ENCODE measurements at places on chromosomes 12 and 14.
A peak's percentile ranks its signal among the peaks of the same experiment; 100 is the strongest.

- DNase-seq: peak; percentile 73
Measured at GRCh38 chr12:49017891-49018260, 700 bp downstream of the PRKAG1 start.

DNA sequence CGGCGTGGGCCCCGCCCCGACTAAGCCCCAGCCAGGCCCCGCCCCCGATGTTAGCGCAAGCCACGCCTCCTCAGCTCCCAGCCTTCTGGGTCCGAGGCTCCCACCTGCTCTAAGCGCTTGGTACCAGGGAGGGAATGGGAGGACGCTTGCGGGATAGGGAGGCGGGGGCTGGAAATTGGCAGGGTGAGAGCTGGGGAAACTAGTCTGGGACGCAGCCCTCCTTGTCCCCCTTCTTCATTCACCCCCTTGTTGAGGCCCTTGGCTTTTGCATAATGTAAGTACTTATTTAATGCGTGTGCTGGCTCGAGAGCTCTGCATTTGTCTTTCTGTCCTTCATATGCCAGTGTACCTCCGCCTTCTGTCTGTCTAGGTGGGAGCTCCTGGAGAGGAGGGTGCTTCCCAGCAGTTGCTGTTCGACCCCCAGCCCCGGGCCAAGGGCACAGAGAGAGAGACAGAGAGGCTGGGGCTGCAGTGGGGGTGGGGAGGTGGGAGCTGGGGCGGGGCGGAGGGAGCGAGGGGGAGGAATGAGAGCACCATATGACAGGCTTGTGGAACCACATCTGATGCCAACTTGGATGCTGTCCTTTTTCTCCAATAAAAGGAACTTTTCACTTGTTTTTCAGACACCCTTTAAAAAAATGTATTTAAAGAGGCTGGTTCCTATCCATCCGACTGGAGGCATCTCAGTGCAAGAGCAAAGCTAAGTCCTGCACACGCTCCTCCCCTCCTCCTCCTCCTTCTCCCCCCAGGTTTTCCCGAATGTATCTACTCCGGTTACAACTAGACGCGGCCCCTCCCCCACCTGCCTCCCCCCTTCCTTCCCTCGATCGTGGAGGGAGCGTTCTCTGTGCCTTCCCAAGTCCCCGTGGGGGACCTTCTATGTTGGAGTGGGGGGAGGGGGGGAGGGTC lies 25.6 kb upstream of the MAP1LC3B2 start:
- DNase-seq: peak; percentile 86

GRCh38 chr12:53259891-53260290 lies 8.2 kb upstream of the ESPL1 start:
- no peak for DNase-seq

DNA sequence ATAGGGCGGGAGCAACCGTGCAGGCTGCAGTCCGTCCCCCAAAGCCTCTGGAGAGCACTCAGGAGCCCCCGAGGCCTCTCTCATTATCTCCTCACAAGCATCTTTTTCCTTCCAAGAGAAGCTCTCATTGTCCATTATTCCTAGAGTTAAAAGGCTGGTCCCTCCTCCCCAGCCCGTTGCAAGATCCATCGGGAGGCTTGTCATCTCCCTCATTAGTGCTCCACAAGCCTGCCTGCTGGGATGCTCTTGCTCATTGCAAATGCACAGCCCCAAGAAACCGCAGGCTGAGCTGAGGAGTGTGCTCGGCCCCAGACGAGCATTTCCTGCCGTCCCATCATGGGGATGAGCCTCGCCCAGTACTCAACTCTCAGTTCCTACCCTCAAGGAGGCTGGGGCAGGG lies 23.3 kb downstream of the NUAK1 start:
- no peak for DNase-seq

DNA sequence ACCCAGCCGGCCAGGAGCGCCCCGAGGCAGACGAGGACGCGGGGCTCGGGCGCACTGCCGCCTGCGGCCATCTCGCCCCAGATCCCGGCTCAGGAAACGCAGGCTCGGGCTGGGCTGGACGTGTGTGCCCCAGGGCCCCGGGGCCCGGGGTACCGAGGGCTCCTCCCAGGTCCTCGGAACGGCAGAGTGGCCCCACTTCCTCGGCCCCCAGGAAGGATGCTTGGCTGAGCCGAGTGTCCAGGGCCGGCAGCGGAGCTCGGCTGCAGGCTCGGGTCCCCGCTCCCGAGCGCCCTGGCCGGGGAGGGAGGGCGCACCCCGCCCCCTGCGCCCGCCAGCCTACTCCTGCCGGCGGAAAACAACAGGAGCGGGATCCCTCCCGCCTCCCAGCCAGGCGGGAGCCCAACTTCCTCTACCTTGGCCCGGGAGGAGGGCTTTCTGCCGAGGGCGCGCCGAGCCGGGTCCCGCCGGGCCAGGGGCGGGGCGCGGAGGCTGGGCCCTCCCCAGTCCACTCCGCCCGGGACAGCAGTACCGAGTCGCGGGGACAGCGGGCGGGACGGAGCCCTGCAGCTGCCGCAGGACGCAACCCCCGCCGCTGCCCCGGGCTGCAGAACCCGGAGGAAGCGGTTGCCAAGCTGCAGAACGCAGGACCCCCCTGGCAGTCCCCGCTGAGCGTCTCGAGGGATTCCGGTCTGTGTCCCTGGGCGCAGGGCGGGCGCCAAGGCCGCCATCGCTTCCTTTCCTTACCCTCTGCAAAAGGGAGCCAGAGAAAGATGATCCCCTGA lies at the start of gene VSIG10:
Gene VSIG10, minus strand, starts transcription at position 411 of the 782 bp plus-strand sequence. Its CDS starts 340 bp downstream, at position 71.
- DNase-seq: peak; percentile 85

DNA sequence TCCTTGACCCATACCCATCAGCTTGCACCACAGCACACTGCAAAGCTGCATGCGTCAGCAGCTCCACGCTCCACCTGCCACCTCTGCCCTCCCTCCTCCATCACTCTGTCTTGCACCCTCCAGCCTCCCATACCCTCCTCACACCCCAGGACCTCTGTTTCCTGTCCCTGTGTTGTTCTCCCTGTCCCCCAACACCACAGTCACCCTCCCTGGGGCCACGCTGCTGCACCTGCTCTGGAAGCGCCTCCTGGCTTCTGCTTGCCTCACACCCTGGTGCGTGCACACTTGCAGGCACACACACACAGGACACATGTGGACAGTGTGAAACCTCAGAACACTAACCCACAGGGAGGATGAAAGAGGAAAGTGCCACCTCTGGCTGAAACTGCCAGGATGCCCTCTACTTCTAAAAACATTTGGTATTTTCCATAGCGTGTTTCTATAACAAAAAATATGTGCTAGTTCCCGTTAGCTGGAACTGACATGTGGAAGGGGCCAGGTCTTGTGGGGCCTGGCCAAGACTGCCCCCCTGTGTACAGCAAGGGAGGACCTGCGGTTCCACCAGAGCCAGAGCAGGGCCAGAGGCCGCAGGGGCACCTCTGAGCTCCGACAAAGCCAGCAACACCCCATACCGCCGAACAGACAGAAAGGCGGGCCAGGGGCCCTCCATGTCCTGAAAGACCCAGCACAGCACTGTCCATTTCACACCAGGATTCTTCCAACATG lies 10.0 kb downstream of the BRF1 start:
- DNase-seq: no peak

DNA sequence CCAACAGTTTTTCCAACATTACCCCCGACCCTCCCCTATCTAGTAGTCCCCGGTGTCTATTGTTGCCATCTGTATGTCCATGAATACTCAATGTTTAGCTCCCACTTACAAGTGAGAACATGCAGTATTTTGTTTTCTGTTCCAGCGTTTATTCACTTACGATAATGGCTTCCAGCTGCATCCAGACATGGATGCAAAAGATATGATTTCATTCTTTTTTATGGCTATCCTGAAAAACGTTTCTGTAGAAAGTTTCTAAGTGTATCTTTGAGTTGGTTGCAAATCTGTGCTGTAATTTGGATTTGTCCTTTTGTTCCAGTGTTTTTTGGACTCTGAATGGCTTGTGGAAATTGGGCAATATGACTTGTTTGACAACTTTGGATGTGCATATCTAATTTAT lies 11.7 kb downstream of the SP1 start:
- no peak for DNase-seq

DNA sequence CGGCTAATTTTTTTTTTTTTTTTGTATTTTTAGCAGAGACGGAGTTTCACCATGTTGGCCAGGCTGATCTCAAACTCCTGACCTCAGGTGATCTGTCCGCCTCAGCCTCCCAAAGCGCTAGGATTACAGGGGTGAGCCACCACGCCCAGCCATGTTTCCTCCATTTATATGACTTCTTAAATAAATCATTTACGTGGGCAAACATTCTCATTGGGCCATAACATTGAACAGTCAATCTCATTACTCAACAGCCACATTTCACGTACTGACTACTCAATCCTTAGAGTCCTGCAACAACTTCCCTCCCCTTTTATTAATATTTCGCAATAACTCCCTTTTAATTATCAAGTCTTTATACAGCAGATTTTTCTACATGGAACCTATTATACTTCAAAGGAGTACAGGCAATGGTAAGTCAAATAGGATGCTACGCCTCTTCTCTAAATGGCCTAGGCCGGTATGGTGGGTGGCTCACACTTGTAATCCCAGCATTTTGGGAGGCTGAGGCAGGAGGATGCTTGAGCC lies 7.4 kb upstream of the CSRNP2 start:
- no peak for DNase-seq

DNA sequence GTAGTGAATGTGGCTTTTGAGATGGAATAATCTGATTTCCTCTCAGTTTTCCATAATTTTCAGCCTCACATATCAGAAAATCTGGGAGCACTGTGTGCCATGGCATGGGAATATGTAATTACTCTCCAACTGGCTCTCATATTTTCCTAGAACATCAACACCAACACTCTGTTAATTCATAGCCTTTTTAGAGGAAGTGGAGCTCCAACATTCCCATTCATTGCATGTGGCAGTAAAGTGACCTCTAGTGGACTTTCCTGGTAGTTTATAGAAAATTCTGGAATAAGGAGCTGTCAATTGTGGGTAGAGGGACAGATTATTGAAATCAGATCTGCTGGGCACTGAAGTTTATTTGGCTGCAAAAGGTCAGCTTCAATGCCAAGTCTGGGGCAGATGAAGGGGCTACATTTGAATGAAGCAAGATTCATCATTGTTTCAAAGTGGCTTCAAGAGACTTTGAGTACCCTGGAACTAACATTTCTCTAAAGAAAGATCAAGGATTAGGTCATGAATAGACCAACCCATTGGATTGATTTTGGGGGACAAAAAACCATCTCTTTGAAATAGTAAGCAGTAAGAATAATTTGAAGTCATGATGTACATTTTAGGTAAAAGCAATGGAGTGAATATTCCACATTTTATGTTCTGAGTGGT lies 23.6 kb upstream of the USP44 start:
- peak; percentile 70 for DNase-seq

- no peak for DNase-seq
Measured at GRCh38 chr12:94261119-94261518, 112.7 kb downstream of the PLXNC1 start.

- DNase-seq: peak; percentile 95
Measured at GRCh38 chr12:67681105-67681778, 32.7 kb downstream of the DYRK2 start.

GRCh38 chr12:30870491-30871265 lies 55.9 kb upstream of the TSPAN11 start:
- DNase-seq: no peak

- no peak for DNase-seq
Measured at GRCh38 chr14:99155173-99156089, 116.6 kb downstream of the BCL11B start.

DNA sequence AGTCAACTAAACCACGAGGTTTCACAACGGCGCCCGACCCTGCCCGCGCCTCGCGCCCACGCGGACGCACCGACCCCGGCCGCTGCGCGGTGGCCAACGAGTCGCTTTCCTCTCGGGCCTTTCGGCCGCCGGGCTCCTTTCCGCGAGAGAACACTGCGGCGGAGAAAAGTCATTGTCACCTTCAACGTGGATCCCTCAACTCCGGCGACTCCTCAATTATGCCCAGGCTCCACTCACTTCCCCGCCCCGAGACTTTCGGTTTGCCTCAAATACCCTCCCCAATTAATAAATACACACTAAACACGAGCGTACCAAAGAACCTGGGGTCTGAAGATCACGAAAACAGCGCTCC lies 450 bp downstream of the SINHCAF start:
- no peak for DNase-seq

DNA sequence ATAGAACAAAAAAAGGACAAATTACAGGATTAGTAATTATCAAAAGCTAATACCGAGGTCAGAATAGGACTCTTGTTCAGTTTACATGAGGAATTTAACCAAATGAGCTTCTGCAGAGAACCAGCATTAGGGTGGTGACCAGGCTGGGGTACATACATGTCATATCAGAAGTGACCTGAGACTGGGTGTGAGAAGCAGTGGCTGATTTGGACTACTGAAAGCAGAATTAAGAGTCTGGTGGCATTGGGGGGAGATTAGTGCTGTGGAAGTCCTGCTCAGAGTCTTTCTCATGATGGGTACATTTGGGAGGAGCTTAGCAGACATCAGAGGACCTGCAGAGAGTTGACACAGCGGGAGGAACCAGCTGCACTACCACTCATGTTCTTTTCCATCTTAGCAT lies 21.7 kb downstream of the TRAF3 start:
- no peak for DNase-seq

DNA sequence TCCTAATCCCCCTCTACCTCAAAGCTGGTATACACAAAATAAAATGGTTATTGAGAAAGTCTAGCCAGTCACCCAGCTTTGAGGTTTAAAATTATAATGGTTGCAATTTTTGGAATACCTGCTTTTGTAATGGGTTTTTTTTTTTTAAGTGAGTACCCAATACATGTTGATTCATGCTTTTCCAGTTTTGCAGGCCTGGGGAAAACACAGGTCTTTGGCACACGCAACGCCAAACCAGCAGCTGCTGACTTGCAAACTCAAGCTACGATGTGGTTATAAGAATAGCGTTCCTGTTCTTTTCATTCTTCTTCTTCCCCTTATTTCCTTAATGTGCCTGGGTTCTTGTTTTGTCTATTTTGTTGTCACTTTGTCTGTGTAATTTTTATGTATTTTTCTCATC lies 233.0 kb downstream of the EGLN3 start:
- no peak for DNase-seq

- DNase-seq: no peak
Measured at GRCh38 chr12:118958520-118958919, 22.8 kb upstream of the SRRM4 start.

GRCh38 chr14:88385212-88386101 lies at the start of gene SPATA7:
Gene SPATA7, plus strand, starts transcription at chr14:88385657. Its CDS starts 162 bp downstream, at chr14:88385819.
- DNase-seq: peak; percentile 97

- no peak for DNase-seq
Measured at GRCh38 chr12:6362403-6362802, 13.0 kb downstream of the SCNN1A start.

GRCh38 chr12:96234591-96235483 lies 40.7 kb downstream of the ELK3 start:
- DNase-seq: no peak

DNA sequence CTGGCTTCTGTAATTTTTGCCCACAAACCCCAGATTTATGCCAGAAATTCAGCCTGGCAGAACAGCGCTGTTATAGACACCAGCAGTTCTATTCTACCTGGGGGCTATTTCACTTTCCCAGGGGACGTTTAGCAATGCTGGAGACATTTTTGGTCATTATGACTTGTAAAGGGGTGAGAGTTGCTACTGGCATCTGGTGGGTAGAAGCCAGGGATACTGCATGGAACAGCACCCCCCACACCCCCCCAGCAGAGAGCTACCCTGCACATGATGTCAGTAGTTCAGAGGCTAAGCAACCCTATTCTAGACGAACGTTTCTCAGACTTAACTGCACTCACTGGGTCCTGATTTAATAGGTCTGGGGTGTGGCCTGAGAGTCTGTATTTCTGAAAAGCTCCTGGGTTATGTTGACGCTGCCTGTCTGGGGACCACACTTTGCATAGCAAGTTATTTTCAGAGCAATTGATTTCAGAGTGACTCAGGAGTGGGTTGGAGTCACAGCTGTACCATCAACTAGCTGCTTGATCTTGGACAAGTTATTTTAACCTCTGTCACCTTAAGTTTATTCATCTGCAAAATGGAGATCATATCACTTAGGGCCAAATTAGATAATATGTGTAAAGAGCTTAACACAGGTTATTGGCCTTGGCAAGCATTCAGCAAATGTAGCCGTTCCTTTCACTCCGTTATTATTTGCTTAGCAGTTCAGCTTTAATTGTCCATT lies 48.5 kb downstream of the CHST11 start:
- DNase-seq: peak; percentile 35

All from astrocyte of the hippocampus (primary cell).